ENCODE measurements at places on chromosomes 1 and 21.

DNA sequence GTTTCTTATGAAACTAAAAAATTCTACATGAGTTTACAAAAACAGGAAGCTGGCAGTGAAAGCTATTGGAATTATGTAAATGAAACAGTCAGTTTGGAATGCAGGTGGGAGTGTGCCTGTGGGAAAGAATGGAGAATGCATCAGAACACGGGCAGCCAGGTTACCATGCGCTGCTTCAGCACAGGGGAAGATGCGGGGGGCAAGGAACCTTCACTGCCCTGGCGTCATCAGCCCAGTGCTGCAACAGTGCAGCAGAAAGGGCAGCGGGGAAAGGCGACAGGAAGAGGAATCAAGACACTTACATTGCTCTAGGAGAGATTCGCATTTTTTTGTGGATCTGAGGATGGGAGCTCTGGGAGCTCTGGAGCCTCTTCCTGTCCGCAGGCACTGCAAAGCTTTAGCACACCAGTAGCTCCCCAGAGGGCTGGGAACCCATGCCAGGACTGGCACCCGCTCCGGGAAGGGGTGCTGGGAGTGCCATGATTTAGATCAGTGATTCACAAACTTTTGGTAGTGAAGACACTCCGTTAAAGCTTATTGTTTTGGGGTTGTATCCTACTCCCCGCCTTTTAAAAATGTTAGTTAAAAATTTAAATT lies 64.1 kb upstream of the WDR26 start:
- DNase-seq = peak; percentile 33

GRCh38 chr1:184535191-184535970 lies 148.6 kb downstream of the C1orf21 start:
- DNase-seq = no peak

- DNase-seq = no peak
Measured at GRCh38 chr1:208054485-208054884, 143.6 kb upstream of the CD34 start.

DNA sequence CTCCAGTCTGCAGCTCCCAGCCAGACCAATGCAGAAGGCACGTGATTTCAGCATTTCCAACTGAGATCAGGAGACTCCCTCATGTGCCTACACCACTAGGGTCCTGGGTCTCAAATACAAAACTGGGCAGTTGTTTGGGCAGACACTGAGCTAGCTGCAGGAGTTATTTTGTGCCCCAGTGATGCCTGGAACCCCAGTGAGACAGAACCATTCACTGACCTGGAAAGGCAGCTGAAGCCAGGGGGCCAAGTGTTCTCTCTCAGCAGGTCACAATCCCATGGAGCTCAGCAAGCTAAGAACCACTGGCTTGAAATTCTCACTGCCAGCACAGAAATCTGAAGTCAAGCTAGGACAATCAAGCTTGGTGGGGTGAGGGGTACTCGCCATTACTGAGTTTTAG lies 111.7 kb upstream of the TNFSF4 start:
- no peak for DNase-seq

- DNase-seq = no peak
Measured at GRCh38 chr1:86515597-86515996, 31.3 kb upstream of the CLCA4 start.

DNA sequence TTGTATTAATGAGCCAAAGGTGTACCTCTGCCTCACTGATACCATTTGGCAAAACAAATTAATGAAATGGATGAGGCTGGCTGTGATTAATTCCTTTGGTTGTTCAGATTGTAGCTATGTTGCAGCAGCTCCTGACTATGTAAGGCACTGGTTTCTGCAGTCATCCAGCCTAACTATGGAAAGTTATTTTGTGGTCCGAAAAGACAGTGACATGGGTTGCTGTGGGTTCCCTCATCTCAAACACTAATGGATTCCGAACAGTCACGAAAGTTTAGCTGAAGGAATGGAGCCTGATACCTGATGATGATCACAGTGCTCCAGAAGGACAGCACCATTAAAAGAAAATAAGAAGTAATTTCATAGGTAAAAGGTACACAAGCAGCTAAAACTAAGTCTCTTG lies 42.6 kb downstream of the WASF2 start:
- no peak for DNase-seq

DNA sequence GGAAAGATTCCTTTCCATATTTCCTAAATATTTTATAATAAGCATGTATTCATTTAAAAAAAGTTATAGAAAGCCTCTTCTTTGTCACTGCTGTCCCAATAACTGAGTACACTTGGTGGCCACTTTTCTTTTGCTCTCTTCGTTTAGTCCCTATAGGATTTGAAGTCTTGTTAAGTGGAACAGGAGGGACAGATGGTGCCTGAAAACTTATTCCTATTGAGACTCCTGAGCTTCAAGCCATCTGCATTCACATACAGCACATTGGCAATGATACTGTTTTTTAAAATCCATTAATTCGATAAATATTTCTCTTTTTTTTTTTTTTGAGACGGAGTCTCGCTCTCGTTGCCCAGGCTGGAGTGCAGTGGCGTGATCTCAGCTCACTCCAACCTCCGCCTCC lies 2.0 kb upstream of the ZBTB40 start:
- DNase-seq = no peak

GRCh38 chr1:83692524-83693381 lies 306.2 kb downstream of the TTLL7 start:
- peak; percentile 25 for DNase-seq

DNA sequence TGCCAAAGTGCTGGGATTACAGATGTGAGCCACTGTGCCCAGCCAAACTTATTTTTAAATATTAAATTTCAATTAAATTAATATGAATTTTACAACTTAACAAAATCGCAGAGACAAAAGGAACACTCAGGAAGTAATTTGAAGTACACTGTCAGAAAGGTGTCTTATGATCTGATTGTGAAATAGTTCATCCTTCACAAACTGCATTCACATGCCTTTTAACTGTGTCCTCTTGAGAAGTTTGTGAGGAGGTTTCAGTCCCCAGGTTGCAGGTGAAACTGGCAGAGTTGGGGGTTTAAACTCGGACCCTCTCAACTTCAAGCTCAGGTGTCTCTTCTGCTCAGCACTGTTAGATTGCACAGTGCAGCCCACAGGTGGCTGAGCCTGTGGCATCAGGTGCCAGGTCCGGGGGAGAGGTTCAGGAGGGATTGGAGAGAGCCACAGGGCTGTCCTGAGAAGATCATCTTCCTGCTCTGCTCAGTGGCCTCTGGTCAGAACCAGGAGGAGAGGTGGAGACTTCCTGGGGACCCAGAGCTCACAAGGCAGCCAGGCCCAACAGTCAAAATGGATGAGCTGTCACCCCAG lies 152.3 kb upstream of the RAB4A start:
- DNase-seq = no peak

DNA sequence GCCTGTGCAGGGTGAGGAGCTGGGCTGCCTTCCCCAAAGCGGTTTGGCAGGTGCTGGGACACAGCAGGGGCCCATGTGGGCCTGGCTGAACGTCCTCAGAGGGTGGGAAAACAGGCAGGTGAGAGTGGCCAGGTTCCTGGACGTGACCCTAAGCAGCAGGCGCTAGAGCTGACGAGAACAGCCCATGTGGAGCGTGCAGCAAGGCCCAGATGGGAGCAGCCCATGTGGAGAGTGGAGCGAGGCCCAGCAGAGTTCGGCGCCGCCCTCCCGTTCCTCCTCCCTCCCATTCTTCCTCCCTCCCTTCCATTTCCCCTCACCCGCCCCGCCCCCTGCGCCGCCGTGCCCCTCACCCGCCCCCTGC lies 314.4 kb upstream of the VAMP3 start:
- DNase-seq = no peak

GRCh38 chr1:171137580-171137979 lies 46.9 kb downstream of the FMO3 start:
- DNase-seq = no peak

DNA sequence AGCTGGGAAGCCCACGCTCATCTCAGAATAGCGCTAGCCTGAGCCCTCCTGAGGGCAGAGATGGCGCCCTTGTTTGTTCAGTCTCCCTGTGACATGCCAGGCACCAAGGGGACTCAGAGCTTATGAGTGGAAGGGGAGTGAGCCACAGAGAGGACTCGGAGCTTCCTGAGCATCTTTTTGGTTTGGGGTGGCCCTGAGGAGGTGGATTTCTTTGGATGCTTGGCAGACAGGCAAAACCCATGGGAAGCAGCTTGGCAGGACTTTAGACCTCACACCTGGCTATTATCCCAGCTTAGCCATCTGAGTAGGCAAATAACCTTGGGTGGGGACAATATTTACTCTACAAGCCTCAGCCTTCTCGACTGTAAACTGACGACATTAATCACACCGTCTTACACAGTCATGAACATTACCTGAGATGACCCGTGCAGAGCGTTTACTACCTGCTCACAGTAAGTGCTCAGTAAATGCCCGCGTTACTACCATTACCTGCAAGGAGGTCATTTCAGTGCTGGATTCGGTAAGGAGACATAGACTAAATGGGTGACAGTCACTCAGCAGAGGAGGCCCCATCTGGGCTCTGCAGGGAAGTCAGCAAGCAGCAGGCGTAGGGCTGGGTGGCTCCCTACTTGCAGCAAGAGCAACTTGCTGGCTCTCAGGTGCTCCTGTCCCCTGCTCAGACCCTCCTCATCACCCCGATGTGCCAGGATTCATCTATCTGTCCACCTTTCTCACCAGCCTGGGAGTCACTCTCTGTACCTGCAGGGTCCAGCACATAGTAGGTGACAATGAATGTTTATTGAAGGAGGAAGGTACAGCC lies 54.9 kb downstream of the KLHDC7A start:
- DNase-seq = no peak

- DNase-seq = no peak
Measured at GRCh38 chr1:6987940-6988339, 202.7 kb downstream of the CAMTA1 start.

- DNase-seq = no peak
Measured at GRCh38 chr1:46401964-46402626, 8.0 kb downstream of the FAAH start.

DNA sequence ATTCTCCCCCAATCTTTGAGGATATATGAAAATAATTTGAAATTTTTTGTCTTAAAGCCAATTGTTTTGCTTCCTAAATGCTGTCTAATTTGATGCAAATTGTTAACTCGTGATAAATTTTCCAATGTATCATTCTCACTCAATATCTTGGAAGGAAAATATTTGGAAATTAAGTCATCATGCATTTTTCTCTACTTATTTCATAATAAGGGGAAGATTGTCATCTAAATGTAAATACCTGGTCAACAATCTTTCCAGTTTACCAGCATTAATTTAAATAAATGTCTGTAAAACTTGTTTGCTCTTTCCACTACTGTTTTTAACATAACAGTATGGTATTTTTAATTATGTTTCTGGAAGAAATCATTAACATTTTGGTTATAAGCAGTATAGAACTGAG lies 78.3 kb upstream of the KCTD3 start:
- DNase-seq = no peak

DNA sequence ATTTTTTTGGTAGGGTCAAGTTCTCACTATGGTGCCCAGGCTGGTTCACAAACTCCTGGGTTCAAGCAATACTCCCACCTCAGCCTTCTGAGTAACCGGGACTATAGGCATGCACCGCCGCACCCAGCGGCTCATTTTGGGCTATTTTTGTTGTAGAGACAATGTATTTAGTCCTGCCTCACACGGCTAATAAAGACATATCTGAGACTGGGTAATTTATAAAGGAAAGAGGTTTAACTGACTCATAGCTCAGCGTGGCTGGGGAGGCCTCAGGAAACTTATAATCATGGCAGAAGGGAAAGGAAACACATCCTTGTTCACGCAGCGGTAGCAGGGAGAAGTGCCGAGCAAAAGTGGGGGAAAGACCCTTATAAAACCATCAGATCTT lies 4.2 kb downstream of the CELA2A start:
- no peak for DNase-seq

- peak; percentile 28 for DNase-seq
Measured at GRCh38 chr1:245153552-245154428, 995 bp upstream of the KIF26B start.

DNA sequence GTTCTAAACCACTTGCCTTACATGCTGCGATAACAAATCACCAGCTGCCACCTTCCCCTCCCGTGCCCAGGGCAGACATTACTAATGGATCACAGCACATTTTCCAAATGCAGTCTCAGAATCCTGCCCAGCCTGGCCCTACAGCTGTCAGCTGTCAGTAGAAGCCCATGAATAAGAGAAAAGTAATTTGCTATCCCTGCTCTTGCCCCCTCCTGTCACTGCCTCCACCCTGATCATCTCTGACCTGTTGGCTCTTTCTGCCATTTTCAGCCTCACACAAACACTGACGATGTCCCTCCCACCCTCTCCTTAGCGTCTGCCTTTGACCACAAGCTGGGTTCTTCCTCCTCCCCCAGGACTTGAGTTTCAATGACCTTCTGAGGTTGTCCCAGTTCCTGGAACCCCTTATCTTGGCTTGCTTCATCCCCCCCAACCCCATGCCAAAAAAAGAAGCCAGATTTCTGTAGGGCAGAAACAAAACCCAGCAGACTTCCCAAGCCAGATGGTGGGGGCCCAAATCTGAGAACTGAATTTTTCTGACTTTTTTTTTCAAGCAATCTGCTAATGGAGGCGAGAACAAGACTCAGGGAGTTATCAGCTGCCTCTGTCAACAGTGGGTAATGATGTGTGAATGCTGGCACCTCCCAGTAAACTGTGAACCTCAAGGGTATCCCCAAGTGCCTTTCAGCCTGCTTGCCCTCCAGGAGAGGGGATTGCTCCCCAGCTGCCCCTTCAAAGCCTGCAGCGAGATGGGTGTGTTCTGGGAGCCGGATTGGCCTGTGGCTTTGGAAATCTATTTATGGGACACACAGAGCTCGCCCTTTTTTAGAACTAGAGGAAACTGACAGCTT lies 216.5 kb upstream of the VAMP3 start:
- no peak for DNase-seq

DNA sequence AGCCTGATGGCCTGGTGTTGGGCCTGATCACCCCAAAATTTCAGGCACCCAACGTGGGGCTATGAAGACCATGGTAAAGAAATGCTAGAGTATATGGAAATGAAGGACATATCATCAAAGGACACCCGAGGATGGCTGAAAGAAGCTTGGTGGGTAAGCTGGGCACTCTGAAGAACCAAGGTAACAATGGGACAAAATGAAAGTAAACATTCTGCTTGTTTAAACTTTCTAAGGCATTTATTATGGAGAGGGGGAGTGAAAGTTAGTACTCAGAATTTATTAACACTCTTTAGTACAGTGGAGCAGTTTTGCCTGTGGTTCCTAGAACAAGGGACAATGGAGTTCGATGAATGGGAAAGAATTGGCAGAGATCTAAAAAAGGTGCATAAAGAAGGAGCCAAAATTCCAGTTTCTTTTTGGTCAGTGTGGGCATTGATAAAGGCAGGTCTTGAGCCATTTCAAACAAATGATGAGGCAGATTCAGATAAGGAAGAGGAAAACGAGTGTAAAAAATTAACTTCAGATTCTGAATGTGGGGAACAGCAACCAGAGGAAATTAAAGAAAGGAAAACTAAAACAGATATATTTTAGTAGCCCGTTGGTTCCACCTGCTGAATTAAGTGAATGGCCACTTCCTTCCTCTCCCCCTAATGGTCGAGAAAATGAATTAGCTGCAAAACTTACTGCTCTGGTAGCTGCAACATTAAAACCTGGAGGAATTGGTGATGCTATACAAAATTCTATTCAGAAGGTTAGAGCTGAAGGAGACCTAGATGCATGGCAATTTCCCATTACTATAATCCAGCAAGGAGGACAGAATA lies 8.4 kb upstream of the PM20D1 start:
- DNase-seq = no peak

- DNase-seq = no peak
Measured at GRCh38 chr1:77536813-77537212, 145.6 kb downstream of the ZZZ3 start.

- DNase-seq = no peak
Measured at GRCh38 chr1:12249181-12249580, 19.4 kb downstream of the VPS13D start.

GRCh38 chr1:236167578-236167977 lies 25.2 kb downstream of the GPR137B start:
- no peak for DNase-seq

GRCh38 chr1:12617511-12617900 lies 504 bp downstream of the DHRS3 start:
- peak; percentile 48 for DNase-seq
